ENCODE measurements at places on chromosomes 7 and 10.

- no peak for DNase-seq
Observed at GRCh38 chr10:5538892-5539651, 14.3 kb downstream of the CALML3 start.

GRCh38 chr7:18577096-18577771, 81.7 kb downstream of the HDAC9 start:
- DNase-seq = no peak

DNA sequence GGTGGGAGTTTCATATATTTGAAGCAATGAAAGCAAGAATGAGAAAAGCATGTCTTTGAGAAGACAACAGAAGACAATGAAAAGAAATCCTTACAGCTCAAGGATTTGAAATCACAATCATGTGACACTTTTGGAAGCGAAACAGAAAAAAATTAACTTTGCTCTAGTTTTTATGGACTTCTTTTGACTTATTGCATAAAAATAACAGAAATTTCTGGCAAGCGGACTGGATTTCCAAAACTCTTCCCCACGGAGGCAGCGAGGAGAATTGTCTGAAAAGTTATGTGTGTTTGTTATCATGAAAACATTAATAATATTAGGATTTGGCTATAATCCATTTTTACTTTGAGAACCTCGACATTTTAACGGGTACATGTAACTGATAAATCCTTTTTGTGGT, 223.3 kb downstream of the LRMDA start:
- DNase-seq = no peak

DNA sequence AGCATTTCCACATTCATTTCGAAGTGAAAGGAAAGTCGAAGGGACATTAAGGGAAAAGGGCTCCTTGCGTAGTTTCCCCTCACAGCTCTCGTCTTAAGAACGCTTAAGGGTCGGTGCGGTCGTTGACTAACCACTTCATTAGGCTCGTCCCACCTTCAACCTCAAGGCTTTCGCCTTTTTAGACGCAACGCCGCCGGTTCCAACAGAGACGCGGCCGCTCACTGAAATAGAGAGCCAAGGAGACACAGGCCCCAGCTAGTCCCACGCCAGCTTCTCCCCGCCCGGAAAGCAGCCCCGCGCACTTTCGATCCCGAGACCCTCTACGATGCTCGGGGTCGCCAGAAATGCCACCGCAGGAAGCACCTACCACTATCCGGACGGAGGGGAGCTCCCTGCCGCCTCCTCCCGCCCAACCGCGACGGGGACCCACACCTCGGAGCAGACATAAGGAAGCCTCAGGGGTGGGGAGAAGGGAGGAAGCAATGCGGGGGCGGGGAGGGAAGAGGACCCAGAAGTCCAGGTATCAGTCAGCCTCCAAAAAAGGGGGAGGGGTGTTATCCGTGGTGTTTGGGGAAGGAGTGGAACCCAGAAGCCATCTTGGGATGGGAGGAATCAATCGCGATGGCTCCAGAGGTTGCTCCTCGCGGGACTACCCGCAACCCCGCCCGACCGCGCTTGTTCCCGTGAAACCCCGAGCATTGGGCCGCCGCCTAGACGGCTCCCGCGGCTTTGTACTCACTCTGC, 559 bp downstream of the TRA2A start:
- peak; percentile 33 for DNase-seq

DNA sequence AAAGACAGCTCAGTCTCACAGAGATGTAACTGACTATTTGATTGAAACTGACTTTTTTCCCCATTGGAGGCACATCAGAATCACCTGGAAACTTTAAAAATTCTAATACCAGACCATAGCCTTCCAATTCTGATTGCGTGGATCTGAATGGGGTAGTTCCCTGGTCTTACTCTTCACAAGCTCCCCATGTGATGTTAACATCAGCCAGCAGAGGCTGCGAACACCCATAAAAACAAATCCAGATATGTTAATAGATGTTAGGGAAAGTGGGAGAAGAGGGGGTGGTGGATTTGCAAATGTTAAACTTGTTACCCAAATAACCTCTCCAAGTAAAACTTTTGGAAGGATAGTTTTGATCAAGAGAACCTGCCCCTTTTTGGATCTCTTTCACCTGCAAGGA, 1133.4 kb downstream of the CNTNAP2 start:
- DNase-seq = no peak

GRCh38 chr7:91541641-91542040, 277.4 kb downstream of the FZD1 start:
- DNase-seq = no peak

DNA sequence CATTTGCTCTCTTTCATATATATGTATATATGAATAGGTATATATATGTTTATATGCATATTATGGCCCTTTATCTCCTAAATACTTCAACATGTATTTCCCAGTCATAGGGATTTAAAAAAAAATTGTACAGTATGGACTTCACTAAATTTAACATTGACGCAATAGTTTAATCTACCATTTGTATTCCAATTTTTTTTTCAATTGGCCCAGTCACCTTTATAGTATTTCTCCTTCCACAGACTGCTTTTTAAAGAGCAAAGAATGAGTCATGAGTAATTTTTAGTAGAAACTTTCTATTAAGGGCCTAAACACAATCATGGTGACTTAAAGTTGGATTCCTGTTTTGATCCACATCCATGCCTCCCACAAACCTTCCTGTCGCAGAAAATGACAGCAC, 20.5 kb downstream of the CCSER2 start:
- no peak for DNase-seq

DNA sequence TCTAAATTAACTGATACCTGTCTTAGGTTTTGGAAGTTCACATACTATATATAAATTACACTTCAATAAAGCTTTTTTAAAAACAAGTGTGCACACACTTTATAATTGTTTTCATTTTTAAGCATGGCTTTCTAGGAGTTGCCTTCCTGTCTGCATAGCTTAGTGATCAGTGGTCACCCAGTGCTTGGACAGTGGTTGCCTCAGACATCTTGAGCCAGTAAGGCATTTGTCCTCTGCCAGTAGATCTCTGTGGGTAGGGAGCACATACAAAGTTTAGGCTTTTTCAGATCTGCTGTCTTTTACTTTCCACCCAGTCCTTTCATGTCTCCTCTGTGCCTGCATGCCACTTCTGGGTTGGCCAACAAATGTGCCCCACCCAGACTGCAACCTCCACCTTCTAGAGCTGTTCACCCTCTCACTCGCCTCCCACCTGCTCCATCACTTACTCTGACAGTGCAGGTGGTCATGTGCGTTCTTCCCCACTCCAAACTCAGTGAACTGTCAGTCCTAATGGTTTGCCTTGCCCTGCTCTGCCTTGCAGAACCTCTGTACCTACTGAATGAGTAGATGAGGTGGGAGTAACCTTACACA, 31.7 kb downstream of the TPST1 start:
- no peak for DNase-seq

DNA sequence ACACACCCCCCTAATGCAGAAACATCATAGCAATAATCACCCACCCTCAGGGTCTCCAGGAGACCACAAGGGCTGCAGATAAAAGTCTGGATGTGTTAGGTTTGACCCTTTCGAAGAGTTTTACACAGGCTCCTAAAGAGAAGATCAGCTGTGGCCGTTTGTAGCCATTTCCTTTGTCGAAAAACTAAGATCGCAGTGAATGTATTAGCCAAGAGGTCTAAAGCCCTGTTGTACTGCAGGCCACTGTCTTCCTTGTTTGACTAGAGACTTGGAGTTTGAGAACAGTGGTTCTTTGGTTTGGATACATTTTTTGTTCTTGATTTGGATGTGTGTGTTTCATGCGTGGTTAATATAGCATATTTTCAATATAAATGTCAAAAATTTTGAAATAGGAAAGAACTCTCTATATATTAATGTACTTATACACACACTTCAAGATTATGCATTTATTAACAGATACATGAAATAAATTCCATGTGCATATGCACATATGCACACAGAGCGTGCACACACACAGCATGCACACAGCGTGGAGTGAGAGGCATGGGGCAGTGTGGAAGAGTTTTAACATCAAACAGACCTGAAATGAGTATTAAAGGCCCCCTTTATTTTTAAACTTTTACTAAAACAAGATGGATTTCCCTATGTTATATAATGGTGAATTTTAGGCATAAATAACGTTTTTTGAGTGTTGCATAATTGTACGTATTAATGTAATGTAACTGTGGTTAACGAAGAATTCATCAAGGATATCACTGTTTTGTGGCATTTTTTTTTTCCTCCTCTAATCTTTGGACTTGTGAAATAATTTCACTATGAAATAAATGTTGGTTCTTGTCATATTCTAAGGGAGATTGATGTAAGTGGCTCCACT, 2.2 kb downstream of the IKZF1 start:
- no peak for DNase-seq

GRCh38 chr10:86102031-86102430, 264.6 kb downstream of the GRID1 start:
- no peak for DNase-seq

GRCh38 chr10:91389636-91390512, 20.3 kb upstream of the HECTD2 start:
- peak; percentile 21 for DNase-seq

- no peak for DNase-seq
Observed at GRCh38 chr10:61653699-61654098, 9.0 kb upstream of the CABCOCO1 start.

DNA sequence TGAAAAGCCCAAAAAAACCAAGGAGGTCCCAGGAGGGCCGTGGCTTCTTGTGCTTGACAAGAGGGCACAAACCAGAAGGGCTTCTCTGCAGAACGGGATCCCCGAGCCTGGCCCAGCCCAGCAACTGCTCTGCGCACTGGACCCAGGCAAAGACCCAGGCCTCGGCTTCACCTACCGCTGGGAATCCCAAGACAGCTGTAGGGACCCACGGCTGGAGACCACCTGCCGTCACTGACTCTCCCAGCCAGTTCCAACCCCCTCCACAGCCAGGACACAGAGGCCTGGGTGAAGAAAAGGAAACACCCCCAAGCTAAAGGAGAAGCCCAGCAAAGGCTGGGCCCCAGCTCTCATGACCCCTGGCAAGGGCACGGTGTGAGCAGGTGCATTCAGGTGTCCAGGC, 24.3 kb downstream of the PDGFA start:
- no peak for DNase-seq

GRCh38 chr10:91054325-91054724, 133.4 kb upstream of the ANKRD1 start:
- DNase-seq = no peak

DNA sequence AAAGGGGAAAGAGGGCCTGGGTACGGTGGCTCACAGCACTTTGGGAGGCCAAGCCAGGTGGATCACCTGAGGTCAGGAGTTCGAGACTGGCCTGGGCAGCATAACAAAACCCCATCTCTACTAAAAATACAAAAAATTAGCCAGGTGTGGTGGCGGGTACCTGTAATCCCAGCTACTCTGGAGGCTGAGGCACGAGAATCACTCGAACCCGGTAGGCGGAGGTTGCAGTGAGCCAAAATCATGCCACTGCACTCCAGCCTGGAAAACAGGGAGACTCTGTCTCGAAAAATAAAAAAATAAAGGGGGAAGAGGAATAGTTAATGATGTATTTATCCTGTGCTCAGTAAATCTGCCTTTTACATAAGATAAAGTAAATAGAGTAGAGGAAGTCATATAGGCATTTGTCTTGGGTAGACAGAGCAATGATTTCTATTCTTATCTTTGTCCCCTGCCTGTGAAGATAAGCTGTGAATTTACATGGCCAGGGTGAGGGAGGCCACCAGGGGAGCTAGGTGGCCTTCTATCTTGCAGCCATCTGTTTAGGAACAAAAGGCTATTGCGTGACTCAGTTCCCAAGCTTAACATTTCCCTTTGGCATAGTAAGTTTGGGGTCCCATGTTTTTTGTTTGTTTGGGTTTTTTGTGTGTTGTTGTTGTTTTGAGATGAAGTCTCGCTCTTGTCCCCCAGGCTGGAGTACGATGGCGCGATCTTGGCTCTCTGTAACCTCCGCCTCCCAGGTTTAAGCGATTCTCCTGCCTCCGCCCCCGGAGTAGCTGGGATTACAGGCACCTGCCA, 73.2 kb upstream of the GTF2I start:
- no peak for DNase-seq
